ENCODE measurements at places on chromosomes 5 and 9.
A peak's percentile ranks its signal among the peaks of the same experiment; 100 is the strongest.

GRCh38 chr5:88741964-88742363, 141.0 kb downstream of the MEF2C start:
- no peak for DNase-seq

GRCh38 chr9:114288193-114289091, 34.5 kb upstream of the ORM1 start:
- DNase-seq, result peak; percentile 8

- no peak for DNase-seq
These were observed 1.6 kb downstream of the DNLZ start for GRCh38 chr9:136361754-136362449.

- no peak for DNase-seq
These were observed 395.4 kb upstream of the WWC1 start for GRCh38 chr5:167895899-167896659.

DNA sequence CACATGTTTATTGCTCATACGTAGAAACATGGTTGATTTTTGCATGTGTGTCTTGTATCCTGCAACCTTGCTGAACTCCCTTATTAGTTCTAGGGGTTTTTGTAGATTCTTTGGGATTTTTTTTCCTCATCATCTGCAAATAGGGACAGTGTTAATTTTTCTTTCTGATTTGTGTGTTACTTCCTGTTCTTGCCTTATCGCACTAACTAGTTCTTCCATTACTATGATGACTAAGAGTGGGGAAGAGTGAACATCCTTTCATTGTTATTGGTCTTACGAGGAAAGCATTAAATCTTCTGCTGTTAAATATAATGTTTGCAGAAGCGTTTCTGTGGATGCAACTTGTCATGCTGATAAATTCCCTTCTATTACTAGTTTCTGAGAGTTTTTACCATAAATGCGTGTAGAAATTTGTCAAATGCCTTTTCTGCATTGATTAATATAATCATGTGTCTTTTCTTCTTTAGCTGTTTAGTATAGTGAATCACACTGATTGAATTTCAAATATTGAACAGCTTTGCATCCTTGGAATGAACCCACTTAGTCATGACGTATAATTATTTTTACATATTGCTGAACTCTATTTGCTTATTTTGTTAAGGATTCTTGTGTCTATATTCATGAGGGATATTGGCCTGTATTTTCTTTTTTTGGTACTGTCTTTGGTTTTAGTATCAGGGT, 32.1 kb upstream of the RNF130 start:
- DNase-seq, result no peak

DNA sequence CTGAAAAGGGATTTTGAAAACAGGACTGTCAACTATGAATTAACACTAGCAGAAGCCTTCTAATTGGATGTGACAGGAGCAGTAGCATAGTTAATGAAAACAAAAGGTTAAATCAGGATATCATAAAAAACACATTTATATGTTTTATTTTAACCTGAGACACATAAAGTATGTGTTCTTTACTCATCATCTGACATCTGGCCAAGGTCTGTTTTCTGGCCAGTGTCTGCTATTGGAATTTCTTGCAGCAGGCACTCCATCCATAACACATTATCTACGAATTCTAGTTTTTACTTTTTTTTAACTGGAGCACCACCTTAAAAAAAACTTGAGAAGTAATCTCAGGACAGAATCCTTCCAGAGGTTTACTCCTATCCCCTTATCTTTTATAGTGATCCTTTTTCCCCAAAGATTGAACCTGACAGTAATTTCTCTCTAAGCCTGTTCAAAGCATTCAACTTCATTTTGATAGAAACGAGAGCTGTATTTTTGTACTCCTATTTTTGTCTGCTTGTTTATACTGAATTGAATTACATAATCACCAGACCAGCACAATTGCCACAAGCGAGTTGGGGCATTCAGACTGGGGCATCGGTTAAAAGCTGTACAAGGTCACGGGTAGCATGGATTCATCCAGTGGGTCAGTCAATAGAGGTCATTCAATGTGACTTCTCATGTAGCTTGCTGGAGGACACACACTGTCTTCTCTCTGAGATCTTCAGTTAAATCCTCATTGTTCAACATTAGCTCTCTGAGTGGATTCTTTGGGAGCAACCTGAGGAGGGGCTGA, 205.6 kb upstream of the CLINT1 start:
- DNase-seq, result no peak

- no peak for DNase-seq
These were observed 91.9 kb upstream of the STC2 start for GRCh38 chr5:173420108-173420507.

- no peak for DNase-seq
These were observed 30.9 kb upstream of the SHOC1 start for GRCh38 chr9:111825468-111826145.

DNA sequence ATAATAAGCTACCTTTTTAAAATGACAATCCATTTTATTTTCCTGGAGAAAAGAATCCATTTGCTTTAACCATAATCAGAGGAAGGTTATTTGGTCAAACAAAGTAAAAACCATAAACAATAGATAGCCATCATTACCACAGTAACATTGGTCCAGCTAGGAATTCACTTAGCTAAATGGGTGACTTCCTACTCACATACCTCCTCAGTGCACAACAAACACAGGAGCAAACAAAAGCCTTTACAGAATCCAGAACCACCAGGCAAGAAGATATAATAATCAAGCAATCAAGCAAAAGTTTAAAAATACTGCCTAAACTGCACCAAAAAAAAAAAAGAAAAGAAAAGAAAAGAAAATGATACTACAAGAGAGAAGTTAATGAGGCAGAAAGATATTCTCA, 949 bp upstream of the IFNK start:
- no peak for DNase-seq

DNA sequence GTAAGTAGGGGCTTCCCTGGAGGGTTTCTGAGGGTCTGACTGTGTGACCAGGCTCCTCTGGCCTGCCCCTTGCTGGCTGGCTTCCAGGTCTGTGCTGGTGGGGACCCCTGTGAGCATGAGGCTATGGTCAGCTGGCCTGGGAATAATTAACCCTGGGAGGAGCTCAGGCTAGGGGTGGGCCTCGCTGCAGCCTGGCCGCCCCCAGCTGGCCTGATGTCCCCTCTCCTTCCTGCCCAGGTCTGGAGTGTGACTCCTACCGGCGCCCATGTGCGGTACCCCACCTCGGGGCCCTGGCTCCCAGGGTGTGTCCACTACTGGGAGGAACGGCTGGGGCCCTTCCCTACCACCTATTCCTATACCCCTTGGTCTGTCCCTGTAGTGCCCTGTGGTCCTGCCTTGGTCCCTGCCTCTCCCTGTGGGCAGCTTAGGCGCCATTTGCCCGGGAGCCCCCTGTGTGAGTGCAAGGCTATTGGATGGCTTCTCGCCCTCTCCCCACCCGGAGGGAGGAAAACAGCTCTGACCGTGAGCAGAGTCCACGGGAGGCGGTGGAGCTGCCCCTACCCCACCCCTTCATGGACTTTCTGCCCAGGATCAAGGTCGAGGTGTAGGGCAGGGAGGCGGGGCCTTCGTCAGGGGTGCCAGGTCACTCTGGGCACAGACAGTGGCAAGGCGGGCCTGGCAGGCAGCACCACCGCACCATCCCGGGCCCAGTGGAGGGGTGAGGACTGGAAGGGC, 9.4 kb downstream of the RXRA start:
- DNase-seq, result no peak

DNA sequence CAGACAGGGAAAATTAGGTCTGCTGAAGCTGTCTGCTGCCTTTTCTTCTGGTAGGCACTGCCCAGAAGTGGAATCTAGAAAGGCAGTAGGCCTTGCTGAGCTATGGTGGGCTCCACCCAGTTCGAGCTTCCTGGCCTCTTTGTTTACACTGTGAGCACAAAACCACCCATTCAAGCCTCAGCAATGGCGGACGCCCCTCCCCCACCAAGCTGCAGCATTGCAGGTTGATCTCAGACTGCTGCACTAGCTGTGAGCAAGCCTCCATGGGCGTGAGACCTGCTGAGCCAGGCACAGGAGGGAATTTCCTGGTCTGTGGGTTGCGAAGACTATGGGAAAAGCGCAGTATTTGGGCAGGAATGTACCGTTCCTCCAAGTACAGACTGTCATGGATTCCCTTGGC, 18.5 kb downstream of the AGTPBP1 start:
- DNase-seq, result peak; percentile 46

- DNase-seq, result no peak
These were observed 356.5 kb downstream of the CDH9 start for GRCh38 chr5:26681861-26682260.

DNA sequence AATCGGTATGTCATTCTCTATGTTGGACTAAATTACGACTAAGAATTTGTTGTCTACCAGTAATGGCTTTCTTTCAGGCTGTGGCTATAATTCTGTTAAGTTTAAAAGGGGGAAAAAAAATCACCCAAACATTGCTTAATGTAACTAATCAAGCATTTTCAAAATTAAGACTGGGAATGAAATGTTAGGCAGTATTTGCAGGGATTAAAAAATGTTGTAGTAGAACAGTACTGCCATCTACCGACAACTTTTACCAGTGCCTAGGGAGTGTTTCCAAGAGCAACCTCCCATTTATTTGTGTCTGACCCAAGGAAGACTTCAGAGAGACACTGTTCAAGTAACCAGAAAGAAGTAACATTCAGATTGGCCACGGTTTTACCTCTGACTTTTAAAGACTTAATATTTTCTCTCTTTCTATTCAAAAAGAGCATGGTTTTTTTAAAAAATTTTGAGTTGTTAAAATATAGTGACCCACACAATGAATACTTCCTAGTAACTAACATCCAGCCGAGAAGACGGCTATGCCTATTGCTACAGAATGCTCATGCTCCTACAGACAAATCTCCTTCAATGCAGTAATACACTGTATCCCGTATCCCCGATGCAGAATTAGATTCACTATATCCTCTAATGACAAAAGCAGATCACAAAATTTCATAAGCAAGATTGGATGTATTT, 92.4 kb downstream of the ARL15 start:
- DNase-seq, result no peak

DNA sequence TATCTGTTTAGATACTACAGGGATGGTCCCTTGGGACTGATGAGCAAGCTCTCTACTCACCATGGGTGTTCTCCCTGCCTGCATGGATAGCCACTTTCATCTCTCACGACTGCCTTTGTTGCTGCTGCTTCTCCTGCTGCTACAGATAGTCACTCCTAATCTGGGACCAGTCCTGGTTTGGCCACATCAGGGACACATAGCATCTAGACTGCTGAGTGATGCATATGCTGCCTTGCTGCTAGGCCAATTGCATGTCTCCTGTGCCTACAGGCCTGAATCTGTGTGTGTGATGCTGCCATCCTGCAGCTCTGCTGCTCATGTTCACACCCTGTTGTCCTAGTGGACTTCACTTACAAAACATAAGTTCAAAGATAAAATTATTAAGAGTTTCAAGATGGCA, 297.1 kb downstream of the HCN1 start:
- DNase-seq, result no peak

DNA sequence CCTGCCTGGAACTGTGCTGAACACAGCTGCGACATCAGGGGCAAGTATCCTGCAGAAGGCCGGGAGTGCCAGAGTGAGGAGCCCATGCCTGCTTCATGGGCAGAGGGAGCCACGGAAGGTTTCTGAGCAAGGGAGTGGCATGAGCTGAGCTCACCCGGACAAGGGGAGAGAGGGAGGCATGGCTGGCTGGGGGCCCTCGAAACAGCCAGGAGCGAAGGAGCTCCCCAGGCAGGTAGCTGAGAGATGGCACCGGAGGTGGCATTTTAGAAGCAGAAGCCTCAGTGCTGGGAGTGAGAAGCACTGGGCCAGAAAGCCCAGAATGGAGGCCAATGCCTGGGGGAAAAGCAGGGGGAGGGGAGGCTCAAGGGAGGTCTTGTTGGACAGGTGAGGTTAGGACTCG, 56.9 kb upstream of the SARDH start:
- no peak for DNase-seq

- no peak for DNase-seq
These were observed 34.8 kb upstream of the ANXA1 start for GRCh38 chr9:73116880-73117279.

- no peak for DNase-seq
These were observed 210.8 kb downstream of the TRIO start for GRCh38 chr5:14353726-14354474.

Measured in stimulated activated CD8-positive, alpha-beta memory T cell treated with anti-CD3 and anti-CD28 coated beads, Interleukin-4, amount 100 ng/mL, for 48 hours (primary cell).